ENCODE measurements at places on chromosomes 2 and 18.

GRCh38 chr2:216624251-216624650, 9.0 kb upstream of the IGFBP2 start:
- no peak for DNase-seq

- DNase-seq = no peak
These were observed 85.0 kb upstream of the TACR1 start for GRCh38 chr2:75284345-75284744.

- no peak for DNase-seq
These were observed 124.7 kb downstream of the GULP1 start for GRCh38 chr2:188416367-188416766.

GRCh38 chr2:37892436-37893114, 32.5 kb upstream of the RMDN2 start:
- no peak for DNase-seq

DNA sequence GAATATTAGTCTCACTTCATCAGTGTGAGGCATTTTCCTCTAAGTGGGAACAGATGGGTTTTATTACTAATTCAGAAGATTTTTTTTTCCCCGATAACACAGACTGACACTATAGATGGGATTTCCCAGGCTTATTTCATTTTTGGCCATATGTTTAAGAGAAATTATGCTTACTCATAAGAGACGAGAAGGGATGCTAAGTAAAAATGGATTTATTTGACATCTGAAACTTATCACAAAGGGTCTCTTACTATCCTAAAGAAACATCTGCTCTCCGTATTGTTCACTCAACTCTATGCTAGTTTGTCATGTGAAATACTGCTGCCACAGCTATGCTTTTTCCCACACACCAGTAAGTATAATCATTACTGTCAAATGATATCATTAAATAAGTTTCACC, 1476.3 kb downstream of the LRP1B start:
- no peak for DNase-seq

- DNase-seq = peak; percentile 32
These were observed 17.4 kb upstream of the HAAO start for GRCh38 chr2:42809819-42810120.

DNA sequence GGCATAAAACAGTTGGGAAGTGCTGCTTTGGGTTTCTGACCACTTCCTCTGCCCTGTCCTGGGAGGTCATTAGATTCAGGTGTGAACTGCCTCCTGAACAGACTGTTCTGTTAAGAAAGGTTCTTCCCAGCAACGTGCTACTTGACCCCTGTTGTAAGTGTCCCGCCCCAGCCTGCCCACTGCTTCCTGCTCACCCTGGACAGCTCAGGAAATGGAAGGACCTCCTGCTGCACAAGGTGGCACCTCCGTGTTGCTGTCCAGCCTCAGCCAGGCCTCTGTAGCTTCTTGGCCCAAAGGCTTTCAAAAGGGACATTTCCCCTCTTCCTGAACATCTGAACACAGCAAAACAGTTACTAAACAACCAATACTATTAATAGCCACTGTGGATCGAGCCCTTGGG, 5.3 kb downstream of the TOGARAM2 start:
- DNase-seq = no peak

DNA sequence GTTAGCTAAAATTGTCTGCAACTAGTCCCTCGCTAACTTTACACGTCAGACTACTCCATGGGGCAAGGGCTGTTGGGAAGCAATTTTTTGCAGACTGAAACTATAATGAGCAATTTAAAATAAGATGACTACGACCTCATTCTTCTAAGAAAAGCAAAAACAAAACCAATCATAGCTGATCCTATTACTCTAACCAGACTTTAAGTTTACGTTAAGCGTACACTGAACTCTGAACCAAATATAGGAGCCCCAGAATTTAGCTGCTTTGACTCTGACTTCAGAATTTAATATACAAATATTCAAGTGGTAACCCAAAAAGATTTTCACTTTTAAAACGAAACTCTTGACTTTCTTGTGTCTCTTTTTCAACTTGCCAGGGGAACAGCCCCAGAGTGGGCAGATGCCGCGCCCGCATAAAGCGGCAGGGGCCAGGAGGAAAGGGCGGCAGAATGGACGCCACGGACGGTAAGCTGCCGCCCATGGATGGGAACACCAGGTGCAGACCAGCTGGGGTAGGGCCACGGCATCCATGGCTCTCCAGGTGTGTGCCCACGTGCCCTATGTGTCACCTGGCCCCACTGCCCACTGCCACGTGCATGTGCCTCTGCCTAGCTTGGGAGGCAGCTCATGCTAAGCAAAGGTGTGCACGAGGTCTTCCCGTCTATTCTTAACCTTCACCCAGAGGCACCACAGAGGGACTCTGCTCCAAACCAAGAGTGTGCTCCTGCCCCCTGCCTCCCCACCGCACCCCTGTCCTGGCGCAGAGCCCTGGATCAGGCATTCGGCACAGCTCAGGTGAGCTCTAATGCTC, 217.6 kb downstream of the HDAC4 start:
- no peak for DNase-seq

DNA sequence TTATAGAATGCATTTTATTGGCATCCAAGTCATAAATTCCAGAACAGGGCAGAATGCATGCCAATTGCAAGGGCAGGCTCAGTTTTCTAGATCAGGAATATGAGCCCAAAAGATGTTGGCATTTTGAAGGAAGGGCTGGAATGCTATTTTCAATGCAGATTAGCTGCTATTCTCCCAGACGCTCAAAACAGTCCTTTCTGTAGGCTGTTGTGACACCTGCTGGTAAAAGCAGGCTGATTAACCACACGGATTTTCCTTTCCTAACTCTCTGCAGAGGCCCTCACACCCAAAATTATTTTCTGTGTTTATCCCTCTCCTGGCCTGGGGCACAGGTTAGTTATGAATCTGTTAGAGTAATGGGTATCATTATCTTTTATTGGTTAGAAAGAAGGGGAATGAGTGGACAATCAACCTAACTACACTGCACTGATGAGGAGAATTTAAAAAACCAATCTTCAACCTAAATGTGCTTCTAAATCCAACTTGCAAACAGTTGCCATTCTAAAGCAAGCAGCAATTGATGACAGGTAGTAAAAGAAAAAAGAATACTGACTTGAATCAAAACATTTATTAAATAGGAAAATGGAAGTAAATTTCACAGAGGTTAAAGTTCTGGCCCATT, 94.0 kb downstream of the PLA2R1 start:
- no peak for DNase-seq

- DNase-seq = no peak
These were observed 4.9 kb upstream of the IL1B start for GRCh38 chr2:112841295-112842044.

DNA sequence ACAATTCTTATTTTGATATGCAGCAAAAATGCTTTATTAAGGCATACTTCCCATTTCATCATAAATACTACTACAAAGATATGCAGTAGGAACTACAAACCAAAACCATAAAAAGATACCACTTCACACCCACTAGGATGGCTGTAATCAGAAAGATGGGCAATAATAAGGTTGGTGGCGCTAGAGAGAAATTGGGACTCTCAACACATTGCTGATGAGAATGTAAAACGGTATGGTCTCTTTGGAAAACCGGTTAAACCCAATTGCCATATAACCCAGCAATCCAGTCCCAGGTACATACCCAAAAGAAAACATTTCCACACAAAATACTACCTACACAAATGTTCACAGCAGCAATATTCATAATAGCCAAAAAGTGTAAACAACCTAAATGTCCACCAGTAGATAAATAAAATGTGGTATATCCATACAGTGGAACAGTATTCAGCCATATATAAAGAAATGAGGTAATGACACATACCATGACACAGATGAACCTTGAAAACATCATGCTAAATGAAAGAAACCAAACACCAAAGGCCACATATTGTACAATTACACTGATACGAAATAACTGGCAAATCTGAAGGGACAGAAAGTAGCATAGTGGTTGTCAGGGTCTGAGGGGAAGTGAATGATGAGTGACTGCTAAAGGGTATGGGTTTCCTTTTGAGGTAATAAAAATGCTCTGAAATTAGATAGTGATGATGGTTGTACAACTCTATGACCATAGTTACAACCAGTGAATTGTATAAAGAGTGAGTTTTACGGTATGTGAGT, 12.7 kb downstream of the SP3 start:
- DNase-seq = no peak

DNA sequence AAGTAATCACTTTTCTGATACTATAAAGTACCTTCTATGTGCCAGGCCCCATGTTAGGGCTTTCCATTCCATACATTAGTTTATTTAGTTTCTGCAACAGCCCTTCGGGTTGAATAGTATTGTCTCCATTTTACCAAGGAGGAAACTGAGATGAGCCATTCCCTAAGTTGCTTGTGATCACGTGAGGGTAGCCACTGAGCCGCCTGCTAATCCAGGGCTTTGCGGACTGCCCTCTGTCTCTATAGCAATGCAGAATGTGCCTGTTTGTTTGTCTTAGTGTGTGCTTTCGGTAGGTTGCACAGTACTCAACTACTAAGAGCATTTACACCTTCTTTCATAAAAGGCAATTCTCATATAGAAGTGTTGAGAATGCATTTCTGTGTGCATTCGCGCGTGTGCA, 5.0 kb downstream of the EMILIN2 start:
- DNase-seq = no peak

DNA sequence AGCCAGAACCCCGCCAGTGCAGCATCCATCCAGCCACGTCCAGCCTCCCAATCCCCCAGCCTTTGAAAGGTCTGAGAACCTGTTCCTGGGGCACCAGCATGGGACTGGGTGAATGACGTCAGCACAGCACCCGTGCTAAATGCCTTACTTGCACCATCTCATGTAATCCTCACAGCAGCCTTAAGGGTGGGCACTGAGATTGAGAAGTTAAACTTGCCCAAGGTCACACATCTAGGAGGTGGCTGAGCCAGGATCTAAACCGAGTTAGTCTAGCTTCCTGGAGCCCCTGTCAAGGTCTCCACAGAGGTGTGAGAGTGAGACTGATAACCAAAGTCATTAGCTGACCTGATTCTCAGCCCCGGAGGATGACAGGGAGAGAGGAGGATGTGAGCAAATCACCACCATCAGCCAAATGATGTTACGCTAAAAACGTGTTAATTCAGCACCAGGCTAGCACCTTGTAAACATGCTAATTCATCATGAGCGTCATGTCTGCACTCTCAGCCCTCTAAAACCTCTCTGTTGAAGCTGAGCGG, 4.6 kb downstream of the CD8A start:
- no peak for DNase-seq

- no peak for DNase-seq
These were observed 72.3 kb downstream of the BARD1 start for GRCh38 chr2:214737188-214737587.

DNA sequence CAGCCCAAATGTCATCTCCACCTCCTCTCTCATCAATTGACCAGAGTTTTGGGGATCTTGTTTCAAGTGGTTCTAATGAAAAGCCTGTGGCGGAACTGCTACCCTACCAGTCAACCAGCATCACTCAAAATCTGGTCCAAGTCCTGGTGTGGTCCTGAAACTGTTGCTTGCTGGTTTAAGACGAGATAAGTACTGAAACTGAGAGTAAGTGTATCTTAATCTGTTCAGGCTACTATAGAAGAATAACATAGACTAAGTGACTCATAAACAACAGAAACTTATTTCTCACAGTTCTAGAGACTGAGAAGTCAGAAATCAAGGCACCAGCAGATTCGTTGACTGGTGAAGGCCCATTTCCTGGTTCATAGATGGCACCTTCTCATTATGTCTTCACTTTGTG, 879 bp upstream of the GALNT5 start:
- no peak for DNase-seq

DNA sequence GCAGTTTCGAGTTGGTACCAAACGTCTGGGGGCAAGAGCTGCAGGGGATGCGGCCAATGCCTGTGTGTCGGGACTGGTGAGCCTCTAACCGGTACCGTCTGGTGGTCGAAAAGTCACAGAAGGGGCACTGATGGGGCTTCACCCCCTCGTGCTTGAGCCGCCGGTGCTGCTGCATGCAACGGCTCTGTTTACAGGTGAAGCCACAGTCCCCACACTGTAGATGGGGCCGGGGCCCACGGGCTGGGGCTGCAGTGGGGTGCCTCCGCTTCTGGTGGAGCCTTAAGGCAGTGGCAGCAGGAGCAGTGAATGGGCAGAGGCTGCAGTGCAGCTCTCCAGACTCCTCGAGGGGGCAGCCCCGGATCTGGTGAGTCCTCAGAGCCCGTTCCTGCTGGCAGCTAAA, 16.6 kb downstream of the ZNF142 start:
- DNase-seq = no peak

GRCh38 chr2:101820519-101820918, 123.0 kb downstream of the MAP4K4 start:
- no peak for DNase-seq

DNA sequence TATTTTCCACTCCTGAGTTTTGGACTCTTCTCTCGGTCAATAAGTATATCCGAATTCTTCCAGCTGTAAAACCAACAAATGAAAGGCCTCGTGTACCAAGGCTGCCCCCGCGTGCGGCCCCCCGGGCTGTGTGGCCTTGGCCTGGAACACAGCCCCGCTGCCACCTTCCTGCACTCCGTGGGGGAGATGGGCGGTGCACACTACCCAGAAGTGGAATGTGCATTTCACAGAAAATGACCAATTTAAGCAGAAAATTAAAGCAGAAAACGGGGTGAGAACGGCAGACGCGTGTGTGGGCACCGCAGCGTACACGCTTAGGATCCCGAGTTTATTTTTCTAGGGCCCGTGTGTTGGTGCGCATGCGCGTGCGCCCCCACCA, 34.4 kb upstream of the ZNF516 start:
- no peak for DNase-seq

DNA sequence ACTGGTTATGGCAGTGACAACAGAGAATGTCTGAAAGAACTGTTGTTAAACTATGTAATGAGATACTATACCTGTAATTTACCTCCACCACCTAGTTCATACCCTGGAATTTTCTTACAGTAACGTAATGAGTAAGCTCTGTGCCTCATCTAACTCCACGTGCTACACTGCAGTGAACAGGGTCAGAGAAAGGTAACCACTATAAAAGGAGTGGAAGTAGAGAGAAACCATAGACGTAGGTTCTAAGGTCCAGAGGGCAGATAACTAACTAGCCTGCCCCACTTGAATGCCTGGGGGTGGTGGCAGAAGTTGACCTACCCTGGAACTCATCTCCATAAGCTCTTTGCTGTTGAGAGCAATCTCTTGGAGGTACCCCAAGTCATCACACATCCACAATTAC, 32.0 kb upstream of the B4GALT6 start:
- no peak for DNase-seq

GRCh38 chr2:103875531-103875930, 978.4 kb upstream of the POU3F3 start:
- no peak for DNase-seq

- no peak for DNase-seq
These were observed 121.3 kb upstream of the NRXN1 start for GRCh38 chr2:51153236-51153635.
